ENCODE measurements at places on chromosomes 5 and 9.

DNA sequence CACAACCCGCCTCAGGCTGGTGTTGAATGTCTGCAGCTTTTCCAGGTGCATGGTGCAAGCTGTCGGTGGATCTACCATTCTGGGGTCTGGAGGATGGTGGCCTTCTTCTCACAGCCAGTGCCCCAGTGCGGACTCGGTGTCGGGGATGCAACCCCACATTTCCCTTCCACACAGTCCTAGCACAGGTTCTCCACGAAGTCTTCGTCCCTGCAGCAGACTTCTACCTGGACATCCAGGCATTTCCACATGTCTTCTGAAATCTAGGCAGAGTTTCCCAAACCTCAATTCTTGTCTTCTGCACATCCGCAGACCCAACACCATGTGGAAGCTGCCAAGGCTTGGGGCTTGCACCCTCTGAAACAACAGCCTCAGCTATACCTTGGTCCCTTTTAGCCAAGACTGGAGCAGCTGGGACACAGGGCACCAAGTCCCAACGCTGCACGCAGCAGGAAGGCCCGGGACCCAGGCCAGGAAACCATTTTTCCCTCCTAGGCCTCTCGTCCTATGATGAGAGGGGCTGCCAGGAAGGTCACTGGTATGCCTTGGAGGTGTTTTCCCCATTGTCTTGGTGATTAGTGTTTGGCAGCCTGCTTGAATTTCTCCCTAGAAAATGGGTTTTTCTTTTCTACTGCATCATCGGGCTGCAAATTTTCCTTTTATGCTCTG is 18.2 kb downstream of the PSIP1 start:
- no peak for DNase-seq

DNA sequence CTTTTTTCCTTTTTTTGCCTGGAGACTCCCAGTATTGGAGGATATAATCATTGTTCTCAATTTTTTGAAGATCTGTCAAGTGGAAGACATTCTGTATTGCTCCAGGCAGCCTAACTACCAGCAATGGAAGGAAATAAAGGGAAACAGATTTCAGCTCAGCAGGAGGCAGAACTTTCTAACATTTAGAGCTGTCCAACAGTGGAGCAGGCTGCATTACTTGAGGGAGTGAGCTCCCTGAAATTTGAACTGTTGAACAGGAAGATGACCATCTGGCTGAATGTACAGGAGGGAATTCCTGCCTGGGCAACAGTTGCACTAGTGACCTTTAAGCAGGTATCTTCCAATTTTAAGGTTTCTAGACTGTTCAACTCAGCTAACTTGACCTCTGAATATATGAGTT is 1.1 kb upstream of the GAPVD1 start:
- DNase-seq, result no peak

DNA sequence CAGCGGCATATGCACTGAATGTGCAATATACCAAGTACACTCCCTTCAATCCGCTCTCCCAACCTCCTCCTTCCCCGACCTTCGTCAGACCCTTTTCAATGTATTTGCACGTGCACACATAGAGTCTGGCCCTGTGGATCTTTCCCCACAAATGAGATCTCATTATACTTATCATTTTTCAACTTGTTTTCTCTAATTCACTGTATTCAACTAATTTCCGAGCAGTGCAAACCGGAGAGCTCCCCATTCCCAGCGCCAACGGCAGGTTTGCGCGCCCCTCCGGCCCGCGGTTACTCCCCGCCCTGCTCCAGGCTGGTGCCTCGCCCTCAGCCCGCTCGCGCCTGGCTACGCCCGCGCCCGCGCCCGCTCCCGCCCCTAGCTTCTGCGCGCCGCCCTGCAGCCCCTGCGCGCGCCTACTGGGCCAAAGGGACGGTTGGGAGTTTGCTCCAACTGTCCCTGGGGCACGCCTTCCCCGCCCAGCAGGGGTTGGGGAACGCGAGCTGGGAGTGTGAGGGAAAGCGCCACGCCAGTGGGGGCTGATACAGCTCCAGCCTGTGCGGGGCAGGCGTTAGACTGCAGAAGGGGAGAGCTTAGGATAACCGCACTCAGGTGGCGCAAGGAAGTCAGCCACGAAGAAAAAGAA is 3.3 kb upstream of the CDC20B start:
- peak; percentile 54 for DNase-seq

- DNase-seq, result no peak
These were observed 17.6 kb downstream of the ECM2 start for GRCh38 chr9:92518199-92518598.

- DNase-seq, result no peak
These were observed 235.0 kb upstream of the VLDLR start for GRCh38 chr9:2386566-2386965.

DNA sequence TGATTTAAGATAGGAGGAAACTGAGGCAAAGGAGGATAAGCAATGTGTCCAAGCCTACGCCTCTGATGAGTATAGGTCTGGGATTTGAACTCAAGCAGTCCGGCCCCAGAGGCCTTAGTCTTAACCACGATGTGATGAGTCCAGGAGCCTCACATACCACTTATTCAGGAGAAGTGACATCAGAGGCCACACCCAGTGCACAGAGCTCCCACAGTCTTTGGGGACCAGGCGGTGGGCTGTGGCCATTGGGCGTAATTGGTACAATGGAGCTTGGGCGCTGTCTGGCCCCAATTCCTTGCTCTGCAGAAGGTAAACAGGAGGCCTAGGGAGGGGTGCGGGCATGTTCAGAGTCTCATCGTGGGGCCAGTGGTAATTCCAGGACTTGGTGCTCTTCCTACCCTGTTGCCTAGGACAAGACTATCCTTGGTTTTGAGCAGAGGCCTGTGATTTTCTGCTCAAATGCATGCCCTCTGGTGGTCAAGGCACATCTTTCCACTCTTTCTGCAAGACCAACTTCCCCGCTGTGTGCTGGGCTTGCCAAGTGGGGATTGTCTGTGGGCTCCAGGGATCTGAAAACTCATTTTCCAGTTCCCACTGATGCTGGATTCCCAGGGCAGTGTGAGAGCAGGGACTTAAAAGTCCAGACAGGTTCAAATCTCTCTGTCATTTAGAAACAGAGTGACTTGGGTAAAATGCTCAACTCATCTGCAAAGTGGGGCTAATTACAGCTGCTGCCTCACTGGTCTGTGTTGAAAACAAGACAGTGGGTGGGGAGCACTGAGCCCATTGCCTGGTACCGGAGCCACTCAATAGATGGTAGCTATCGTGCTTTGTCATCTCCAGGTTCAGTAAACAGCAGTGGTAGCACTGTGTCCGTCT is 15.8 kb downstream of the NDST1 start:
- DNase-seq, result peak; percentile 72

DNA sequence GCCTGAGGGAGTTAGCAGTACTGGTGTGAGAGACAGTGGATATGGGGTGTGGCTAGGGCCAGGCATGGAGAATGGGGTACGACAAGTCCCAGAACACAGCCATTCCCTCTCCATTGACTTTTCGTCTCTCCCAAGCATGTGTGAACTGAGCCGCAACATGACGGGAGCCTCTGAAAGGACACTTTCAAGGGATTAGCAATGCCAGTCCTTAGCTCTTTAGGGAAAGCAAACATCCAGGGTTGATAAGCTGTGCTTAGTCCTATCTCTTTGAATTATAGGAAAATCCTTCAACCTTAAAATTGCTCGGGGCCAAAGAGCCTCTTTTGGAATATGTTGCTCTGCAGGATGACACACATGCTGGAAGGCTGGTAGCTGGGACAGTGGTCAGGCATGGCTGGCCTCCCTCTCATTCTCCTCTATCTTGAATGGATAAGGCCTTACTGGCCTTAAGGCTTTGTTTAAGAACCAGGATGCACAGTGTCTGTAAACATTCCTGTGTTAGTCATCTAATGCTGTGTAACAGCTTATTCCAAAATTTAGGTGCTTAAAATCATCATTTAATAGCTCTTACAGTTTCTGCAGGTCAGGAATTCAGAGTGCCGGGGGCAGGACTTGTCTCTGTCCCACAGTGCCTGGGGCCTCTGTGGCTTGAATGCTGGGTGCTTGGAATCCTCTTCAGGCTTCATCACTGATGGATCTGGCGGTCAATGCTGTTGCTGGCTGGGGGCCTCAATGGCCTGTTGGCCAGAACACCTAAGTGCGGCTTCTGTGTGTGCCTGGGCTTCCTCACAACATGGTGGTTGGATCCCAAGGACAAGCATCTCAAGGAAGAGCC is 95.3 kb downstream of the PTTG1 start:
- no peak for DNase-seq

GRCh38 chr5:170419643-170420042 is 30.5 kb upstream of the KCNMB1 start:
- DNase-seq, result no peak

GRCh38 chr9:135076143-135076875 is 11.2 kb upstream of the OLFM1 start:
- no peak for DNase-seq

DNA sequence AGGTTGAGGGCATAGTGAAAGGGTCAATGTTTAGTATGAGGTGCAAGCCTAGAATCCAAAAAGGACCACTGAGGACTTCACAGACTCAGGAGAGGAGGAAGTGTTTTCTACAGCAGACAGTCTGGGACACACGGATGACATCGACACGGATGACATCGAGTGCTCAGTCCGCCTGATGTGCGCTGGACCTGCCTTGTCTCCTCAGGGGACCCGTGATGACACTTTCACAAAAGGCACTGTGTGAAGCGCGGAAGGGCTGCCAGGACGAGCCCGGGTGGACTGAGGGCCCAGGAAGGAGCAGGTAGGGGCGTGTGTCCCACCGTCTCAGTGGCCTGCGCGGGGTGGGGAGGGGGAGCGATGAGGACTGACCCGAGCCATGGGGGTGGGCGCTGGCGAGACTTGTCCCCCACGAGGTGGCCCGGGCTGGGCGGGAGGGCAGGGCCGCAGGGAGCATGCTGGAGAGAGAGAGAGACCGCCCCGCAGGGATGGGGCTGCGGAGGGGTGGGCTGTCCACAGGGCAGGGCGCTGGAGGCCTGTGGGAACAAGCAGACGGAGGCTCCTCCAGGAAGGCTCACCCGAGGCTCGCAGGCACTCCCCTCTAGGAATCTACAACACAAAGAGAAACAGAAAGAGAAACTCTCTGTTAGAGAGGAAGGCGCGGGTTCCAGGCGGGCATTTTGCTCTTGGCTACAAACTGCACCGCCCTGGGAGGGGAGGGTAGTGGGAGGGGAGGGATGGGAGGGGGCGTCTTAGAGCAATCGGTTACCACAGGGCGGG is 54.9 kb downstream of the USP20 start:
- no peak for DNase-seq

- DNase-seq, result no peak
These were observed 147.6 kb downstream of the MAN2A1 start for GRCh38 chr5:109837231-109837861.

DNA sequence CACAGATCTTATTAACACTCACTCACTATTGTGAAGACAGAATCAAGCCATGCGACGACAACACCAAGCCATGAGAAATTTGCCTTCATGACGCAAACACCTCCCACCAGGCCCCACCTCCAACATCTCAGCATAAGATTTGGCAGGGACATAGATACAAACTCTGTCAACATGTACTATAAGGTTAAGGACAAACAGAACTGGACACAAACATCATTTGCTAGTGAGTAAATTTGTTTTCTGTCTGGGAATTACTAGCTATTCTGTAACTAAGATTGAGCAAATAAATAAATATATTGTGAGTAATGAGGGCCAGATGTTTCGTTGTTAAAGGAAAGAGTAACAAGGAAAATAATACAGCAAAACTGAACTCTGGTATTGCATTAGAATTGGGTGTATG is 15.7 kb upstream of the KCNN2 start:
- no peak for DNase-seq

DNA sequence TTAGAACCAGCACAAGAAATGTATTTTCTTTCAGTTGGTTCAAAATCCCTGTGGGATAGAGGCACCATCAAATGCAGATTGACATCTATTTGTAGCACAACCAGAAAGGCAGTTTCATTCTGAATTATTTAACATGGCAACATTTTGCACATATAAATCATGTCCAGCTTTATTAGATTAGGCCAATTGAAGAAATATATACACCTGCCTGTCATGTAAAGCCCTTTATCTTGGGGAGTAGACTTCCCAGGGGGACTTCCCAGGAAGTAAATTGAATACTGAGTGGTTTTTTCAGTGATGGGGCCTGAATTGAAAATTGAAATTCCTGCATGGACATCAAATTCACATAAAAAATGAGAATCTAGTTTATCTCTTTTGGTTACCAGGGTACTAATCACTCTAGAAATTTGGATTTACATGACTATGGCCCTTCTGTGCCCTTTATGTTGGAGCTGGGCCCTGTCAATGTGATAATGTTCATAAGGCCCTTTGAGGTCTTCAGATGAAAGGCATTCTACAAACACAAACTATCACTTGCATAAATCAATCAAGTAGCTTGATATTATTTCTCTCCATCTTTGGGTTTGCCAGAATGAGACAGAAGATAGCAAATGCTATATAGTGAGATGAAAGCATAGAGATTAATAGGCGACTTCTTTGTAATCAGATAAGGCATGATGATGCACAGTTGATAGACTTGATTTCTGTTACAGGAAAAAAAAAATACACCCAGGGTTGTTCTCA is 26.2 kb upstream of the ZNF608 start:
- no peak for DNase-seq

DNA sequence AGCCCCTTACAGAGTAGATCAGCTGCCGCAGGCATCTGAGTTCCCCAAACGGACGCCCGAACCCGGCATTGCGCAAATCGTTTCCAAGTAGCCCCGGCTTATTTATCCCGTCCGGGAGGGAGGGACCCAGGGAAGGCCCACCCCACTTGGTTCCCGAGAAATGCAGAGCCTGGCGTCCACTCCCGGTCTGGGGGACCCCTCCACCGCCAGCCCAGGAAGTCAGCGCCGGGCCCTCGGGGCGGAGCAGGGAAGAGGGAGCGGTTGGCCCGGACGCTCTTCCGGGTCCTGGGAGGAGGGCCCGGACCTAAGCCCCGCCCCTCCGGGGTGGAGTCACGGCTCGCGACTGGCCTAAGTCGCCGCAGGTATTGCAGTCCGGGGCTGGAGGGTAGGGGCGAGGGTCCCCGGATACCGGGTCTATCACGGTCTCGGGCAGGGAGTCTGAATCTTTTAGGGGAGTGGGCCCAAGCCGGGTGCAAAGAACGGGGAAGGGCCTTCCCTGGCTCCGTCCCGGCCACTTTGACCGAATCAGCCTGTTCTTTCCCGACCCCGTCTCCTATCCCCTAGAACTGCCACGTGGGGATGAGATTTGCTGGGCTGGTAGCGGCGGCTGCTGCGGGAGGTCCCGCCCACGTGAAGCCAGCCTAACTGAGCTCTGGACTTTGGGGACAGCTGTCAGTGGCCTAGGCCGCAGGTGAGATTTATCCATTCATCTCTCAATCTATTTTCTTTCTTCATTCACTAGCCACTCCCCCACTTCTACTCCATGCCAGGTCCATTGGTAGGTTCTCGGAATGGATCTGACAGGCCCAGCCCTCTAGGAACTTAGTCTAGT is at the start of gene RABEPK:
Gene RABEPK, plus strand, starts transcription at position 327 of the 832 bp plus-strand sequence. CDS start 2,472 bp downstream, outside the sequence.
- DNase-seq, result peak; percentile 92

GRCh38 chr5:4941957-4942830 is 197.9 kb upstream of the ADAMTS16 start:
- DNase-seq, result peak; percentile 58

Data from HTR-8/SVneo (cell line).